ENCODE measurements at places on chromosomes 11 and 22.

DNA sequence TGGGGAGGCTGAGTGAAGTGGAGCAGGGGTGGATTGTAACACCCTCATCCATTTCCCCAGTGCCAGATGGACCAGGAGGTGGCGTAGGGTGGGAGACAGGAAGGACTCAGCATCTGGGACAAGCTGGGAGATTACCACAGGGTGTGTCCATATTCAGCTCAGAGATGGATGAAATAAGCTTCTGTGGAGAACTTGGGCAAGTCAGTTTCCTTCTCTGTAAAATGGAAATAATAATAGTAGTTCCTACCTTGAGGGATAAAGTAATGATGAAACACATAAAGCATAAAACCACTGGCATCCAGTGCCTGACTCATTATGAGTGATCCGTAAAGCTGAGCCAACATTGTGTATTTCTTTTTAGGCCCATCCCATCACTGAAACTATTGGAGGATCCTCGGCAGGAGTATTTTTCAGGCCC, 607 bp upstream of the ROBO4 start:
- no peak for DNase-seq

DNA sequence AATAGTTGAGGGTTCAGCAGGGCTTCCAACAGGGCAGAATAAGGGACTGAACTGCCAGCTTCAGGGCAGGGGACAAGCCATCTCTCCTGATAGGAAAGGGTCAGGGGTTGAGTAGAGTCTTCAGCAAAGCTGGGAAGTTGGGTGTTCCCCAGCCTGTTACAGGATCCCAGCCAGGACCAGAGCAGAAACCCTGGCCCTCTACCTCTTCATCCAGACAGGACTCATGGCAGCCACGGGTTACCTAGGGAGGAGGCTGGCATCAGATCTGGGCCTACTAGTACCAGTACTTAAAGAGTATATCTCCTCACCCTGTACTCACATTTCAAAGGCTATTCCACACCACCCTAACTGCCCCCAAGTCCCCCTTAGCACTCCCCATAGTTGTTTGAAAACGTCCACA, 2.4 kb upstream of the TAF10 start:
- DNase-seq, result no peak

DNA sequence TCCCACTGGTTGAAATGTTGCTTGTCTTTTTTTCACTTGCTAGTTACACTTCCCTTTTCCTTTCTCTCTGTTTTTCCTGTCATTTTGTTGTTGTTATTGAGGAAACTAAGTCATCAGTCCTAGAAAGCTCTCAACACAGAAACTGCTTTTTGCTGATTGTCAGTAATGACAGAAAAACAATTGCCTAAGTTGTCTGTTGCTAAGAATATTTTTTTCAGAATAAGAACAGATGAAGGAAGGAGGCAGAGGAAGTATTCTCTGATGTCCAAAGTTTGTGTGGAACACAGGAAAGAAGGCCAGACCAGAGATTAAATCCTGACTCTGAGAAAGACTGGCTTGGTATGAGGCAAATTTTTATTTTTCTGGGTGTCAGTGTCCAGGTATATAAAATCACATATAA, 163.3 kb downstream of the CASP12 start:
- DNase-seq, result no peak

- DNase-seq, result no peak
These were observed 132.3 kb downstream of the COMMD9 start for GRCh38 chr11:36156817-36157519.

DNA sequence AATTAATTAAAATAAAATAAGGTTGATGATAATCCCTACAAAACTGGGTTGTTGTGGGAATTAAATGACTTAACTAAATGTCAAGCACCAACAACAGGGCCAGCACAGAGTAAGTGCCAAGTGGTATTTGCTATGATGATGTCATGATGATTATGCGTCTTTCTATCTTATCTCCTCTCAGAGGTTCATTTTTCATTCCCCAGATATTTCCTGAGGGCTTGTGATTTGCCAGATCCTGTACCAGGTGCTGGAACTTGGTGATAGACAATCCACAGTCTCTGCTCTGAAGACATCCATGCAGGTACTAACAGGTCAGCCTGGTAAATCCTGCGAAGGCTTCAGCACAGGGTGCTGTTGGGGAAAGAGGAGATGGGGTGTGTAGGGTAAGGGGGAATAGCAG, 8.1 kb upstream of the MYH9 start:
- no peak for DNase-seq

- DNase-seq, result no peak
These were observed 13.1 kb downstream of the ADM start for GRCh38 chr11:10317776-10318526.

DNA sequence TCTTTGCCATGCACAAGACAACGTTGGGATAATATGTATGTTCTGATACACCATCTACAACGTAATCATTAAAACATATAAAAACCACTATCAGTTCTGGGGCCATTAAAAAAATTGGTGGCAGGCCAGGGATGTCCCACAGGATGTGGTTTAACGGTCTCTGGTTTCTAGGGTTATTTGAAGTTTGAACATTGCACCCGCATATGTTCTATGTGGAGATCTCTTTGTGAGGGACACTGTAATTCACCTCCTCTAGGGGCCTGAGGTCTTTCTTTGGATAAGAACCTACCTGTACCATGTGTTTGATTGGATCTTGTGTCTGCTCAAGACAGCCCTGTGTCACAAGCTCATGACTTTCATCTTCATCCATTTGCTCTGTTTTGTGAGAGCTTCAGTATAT, 73.2 kb downstream of the GGTLC2 start:
- no peak for DNase-seq

GRCh38 chr11:36053862-36054261, 110.0 kb downstream of the LDLRAD3 start:
- DNase-seq, result no peak

GRCh38 chr11:44943118-44943517, 7.6 kb downstream of the TP53I11 start:
- DNase-seq, result no peak

DNA sequence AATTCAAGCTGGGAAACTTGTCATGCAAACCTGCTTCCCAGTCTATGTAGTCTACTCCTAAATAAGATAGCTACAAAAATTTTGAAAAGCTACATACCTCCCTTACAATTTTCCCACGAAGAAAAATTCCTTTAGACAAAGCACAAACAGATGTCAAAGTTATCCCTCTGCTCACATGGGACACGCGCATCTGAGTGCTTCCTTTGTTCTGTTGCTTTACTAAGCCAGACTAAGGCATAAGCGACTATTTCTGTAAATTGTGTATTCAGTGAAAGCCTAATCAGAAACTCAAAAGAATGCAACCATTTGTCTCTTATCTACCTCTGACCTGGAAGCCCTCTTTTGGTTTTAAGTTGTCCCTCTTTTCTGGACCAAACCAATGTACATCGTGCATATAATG, 583.7 kb upstream of the B3GAT1 start:
- no peak for DNase-seq

DNA sequence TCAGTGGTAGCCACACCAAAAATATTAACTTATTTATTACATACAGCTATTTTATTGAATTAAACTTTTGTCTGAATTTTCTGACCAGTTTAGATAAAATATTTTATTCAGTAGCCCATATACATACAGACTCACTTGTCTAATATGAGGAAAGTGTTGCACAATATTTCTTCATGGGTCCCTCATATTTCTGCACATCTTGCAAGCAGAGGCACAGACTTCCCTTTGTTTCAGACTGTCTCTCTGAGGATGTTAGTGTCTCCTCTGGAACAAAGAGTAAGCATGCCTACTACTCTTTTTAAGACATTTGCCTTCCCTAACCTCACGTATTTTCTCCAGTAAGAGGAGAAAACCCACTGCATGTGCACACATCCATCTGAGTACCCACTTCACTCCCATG, 81.2 kb downstream of the OR5AK2 start:
- no peak for DNase-seq

- DNase-seq, result no peak
These were observed 351.1 kb downstream of the BUD13 start for GRCh38 chr11:116421529-116422185.

DNA sequence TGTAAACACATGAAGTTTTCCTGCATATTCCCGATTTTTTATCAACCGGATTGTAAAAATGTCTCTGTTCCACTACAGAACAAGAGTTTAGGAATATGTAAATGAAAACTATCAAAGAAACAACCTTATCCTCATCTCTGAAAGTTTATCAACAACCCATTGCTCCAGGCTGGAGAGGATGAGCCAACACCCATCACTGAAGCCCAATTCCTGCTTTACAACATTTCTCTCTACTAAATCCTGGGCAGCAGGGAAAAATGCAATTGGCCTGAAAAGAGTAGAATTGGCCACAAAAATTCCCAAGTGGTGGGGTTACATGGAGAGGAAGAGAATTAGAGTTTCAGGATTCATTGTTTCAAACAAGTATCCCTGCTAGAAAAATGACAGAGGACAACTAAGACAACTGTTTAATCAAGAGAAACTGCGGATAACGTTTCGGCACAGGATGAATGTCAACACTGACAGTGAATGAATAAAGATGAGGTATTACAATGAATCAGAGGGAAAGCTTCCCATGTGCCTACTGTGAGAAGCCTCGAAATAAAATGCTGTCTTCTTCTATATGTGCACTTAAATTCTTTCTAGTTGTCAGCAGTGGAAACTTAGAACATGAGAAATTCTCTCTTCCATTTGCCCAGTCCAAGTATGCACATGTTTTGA, 317.3 kb upstream of the ANO3 start:
- no peak for DNase-seq

- no peak for DNase-seq
These were observed 1337.6 kb upstream of the TENM4 start for GRCh38 chr11:80778432-80778831.

GRCh38 chr11:132782102-132782501, 750.2 kb downstream of the OPCML start:
- DNase-seq, result no peak

DNA sequence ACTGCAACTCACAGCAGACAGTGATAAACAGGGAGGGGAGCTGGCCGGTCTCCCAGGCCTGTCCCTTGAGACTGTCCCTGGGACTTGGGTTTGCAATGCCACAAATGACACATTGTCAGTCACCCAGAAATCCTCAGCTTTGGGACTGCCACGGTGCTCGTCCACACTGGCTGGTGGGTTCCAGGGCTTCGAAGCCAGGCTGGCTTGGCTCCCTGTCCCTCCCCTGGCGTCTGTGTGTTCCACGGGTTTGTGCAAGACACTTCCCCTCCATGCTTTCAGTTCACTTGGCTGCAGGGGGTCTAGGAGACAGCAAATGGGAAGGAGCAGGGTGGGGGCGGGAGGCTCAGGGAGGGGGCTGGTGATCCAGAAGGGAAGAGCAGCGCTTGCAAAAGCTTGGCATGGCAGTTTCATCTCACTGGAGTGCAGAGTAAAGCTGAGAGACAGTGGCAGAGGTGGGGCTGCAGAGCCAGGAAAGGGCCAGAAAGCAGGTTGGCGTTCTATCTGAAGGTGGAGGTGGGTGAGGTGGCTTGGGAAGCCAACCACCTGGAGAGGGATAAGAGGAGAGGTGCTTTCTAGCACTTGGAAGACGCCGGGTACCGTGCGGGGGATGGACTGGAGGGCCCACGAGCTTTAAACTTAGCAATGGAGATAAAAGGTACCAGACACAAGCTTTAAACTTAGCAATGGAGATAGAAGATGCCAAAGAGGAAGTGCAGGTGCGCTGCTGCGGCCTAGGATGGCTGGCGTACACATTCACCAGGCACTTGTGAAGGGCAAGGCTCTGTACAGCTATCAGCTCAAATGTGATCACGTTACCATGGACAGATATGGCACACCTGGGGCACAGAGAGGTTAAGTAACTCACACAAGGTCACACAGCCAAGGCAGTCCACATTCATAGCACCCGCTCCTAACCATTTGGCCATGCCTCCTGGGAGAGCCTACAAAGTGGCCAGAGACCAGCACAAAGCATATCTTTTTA, 86.4 kb upstream of the SHISAL1 start:
- no peak for DNase-seq

GRCh38 chr11:125923012-125923579, 18.8 kb downstream of the DDX25 start:
- DNase-seq, result peak; percentile 65

GRCh38 chr11:47369676-47370075, 8.7 kb downstream of the SPI1 start:
- DNase-seq, result no peak

Data from HuH-7 (cell line).